Cardiac muscle cell (in vitro differentiated cells and primary cell): ENCODE measurements at places on chromosomes 12 and 14. TPM values are rescaled to one million over a fixed set of nuclear protein-coding genes. Genes with fewer than 3 reads are reported as not detected.

DNA sequence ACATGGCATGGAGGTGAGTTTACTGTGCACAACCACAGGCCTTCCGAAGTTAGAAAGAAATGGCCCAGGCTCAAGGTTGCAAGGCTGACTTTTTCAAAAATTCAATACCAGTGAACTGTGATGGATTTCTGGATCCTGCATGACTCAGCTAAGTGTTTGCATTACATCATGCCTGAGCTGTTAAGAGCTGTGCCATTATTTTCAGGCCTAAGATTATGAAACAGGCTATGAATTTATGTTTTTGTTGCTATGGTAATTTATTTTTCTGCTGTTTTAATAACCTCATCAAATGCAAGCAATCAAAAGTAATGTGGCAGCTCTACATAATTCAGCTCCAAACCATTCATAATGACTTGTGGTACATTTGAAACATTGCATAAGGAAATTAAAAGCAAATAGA, 457.7 kb upstream of the TMEM132C start:
- H3K4me3 ChIP-seq = no peak overlapping the region
- H3K27ac ChIP-seq = no peak overlapping the region
- no peaks in the 10 kb centered on the region for H3K4me1 ChIP-seq
- no peaks in the 10 kb centered on the region for H3K27me3 ChIP-seq
- no peak for DNase-seq

GRCh38 chr12:123070267-123071081, 80.4 kb downstream of the PITPNM2 start:
- peaks cover 47% of the 10 kb centered on the region for H3K4me1 ChIP-seq
- H3K36me3 ChIP-seq = no peaks in the 10 kb centered on the region
- H3K27ac ChIP-seq = peak overlapping the region; percentile 42
- no peak overlapping the region for H3K4me3 ChIP-seq

Gene AP5M1
- total RNA-seq = 18.9 and 35.9 TPM in 2 replicates

DNA sequence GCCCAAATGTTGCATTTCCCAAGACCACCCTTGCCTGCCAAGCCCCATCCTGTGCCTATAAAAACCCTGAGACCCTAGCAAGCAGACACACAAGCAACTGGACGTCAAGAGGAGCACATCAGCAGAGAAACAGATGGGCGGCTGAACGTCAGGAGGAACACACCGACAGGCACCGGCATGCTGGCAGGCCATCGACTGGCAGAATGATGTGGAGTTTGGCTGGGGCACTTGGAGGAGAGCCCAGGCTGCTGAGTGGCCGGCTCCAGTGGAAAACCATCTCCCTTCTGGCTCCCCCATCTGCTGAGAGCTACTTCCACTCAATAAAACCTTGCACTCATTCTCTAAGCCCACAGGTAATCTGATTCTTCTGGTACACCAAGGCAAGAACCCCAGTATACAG, 130.1 kb downstream of the SLC41A2 start:
- H3K27ac ChIP-seq = no peak overlapping the region
- no peaks in the 10 kb centered on the region for H3K4me1 ChIP-seq
- H3K4me3 ChIP-seq = no peak overlapping the region
- no peaks in the 10 kb centered on the region for H3K27me3 ChIP-seq
- H3K36me3 ChIP-seq = no peaks in the 10 kb centered on the region
- no peak for DNase-seq

- no peak overlapping the region for H3K4me3 ChIP-seq
- no peak for DNase-seq
- H3K27me3 ChIP-seq = no peaks in the 10 kb centered on the region
- no peaks in the 10 kb centered on the region for H3K4me1 ChIP-seq
- no peaks in the 10 kb centered on the region for H3K36me3 ChIP-seq
- no peak overlapping the region for H3K27ac ChIP-seq
Measured at GRCh38 chr14:91934554-91935285, 12.8 kb downstream of the FBLN5 start.

DNA sequence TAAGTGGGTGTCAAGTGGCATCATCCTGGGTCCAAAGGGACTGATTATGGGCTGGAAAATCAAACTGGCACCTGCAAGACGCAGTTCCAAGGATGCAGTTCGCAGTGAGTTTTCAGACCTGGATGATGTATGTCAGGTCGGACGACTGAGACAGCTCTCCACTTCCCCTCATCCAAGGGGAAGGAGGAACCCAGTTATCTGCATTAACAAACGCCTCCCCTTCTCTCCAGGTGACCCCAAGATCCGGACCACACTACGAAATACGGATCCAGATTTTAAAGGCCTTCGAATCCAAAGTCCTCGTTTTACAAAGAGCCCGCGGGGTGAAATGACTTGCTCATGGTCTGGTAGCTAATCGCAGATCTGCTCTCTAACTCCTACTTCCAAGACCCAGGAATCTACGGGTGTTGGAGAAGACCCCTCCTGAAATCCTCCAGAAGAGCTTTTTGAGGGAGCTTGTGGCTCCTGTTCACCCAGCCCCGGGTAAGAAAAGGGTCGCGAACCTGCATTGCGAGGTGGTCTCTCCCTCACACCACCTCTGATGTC, 460 bp upstream of the SYNE2 start:
- peak overlapping the region; percentile 46 for H3K27ac ChIP-seq
- peaks cover 16% of the 10 kb centered on the region for H3K4me1 ChIP-seq
- peak overlapping the region; percentile 71 for H3K4me3 ChIP-seq
- peaks cover 9% of the 10 kb centered on the region for H3K27me3 ChIP-seq
- H3K36me3 ChIP-seq = no peaks in the 10 kb centered on the region

DNA sequence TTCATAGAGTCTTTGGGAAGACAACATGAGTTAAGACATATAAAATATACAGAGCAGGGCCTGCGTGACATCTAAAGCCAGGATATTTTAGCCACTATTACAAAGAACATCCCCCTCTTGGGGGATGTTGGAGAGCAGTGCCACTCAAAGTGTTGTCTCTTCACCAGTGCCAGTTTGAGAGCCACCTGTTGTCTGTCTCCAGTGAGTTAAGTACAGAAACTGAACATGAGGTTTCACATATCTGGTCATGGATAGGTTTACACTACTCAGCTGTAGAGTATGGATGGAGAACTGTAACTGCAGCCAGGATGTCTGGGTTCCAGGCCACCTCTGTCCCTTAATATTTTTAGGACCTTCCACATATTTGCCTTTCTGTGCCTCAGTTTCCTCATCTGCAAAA, 39.1 kb downstream of the RNFT2 start:
- no peaks in the 10 kb centered on the region for H3K36me3 ChIP-seq
- no peak overlapping the region for H3K27ac ChIP-seq
- no peaks in the 10 kb centered on the region for H3K4me1 ChIP-seq
- H3K27me3 ChIP-seq = no peaks in the 10 kb centered on the region
- H3K4me3 ChIP-seq = no peak overlapping the region

Gene PPFIA2
- total RNA-seq = 18.7 and 53.5 TPM in 2 replicates

- no peaks in the 10 kb centered on the region for H3K27me3 ChIP-seq
- H3K4me3 ChIP-seq = no peak overlapping the region
- peaks cover 24% of the 10 kb centered on the region for H3K4me1 ChIP-seq
- H3K36me3 ChIP-seq = no peaks in the 10 kb centered on the region
- H3K27ac ChIP-seq = peak overlapping the region; percentile 10
Measured at GRCh38 chr12:67456431-67456901, 187.3 kb downstream of the CAND1 start.

Gene RPAP3
- total RNA-seq = 13.9 and 24.9 TPM in 2 replicates

Gene AICDA
- 1.7 TPM in 1 of 2 replicates, not detected in the other for total RNA-seq

Gene RPL36AL
- 165 and 197 TPM in 2 replicates for total RNA-seq

DNA sequence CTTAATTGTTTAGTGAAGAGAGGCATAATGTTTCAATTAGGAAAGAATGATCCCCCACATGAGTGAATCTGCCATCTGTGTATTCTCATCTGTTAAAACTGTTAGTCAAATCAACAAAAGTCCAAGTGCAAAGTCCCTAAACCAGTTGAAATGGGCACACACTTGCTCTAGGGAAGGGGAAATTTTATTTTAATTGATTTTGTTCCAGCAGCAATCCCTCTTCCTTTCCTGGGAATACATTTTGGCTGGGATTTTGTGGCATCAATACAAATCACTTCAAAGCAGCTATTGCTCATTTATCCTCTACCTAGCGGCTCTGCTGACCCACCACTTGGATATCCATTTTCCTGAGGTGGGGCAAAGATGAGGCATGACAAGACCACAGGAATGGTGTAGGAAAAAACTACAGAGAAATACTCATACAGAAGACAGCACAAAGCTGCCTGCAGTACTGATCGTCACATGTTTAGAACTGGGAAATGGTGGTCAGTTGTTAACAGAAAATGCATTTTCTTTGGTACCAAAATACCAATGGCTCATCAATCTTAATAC, 9.8 kb upstream of the SSTR1 start:
- no peaks in the 10 kb centered on the region for H3K36me3 ChIP-seq
- H3K27ac ChIP-seq = no peak overlapping the region

Gene KRT77
- not detected in 2 replicates for total RNA-seq

DNA sequence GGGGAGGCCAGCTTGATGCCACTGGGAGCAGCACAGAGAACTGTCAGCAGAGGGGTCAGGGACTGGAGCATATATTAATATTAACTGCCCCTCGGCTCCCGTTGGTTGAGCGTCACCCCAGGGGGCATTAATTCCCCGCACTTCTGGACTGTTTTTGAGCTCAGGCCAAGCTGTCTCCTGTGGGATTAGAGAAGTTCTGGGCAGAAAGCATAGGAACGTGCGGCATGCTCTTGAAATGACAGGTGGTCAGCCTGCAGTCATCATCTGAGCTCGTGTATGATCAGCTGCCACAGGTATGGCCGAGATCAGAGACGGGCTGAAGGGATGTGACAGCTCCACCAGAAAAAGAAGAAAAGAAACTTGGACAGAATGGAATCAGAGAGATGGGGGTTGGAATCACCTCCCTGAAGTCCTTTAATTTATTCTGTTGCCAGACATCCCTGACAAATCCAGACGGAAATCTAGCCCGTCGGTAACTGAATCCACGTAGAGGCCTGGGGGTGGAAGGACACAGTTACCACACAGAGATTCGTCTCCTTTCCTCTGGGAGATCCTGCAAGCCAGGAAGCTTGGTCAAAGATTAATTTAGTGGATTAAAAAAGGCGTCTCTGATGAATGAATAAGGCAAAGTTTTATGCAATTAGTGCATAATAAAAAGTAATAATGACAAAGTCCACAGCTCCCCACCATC, 23.6 kb downstream of the NR1H4 start:
- no peaks in the 10 kb centered on the region for H3K27me3 ChIP-seq
- H3K36me3 ChIP-seq = no peaks in the 10 kb centered on the region
- no peak for DNase-seq
- no peak overlapping the region for H3K4me3 ChIP-seq
- no peak overlapping the region for H3K27ac ChIP-seq

DNA sequence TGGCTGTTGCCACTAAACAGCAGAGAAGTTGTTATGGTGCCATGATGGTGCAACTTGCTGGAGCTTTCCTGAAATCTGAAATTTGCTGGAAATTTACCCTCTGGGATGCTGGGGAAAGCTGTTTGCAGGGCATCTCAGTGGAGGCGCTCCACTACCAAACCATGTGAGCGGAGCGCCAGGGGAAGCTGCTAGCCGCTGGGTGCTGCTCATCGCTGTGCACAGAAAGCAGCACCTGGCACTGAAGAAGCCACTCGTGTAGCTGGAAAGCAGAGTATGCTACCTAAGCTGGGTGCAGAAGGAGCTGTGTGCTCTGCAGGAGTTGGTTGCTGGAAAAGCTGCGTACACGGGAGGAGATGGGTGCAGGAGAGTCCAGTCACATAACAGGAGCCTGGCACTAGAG, 53.0 kb downstream of the MSRB3 start:
- DNase-seq = no peak
- no peak overlapping the region for H3K27ac ChIP-seq
- H3K36me3 ChIP-seq = peaks cover 4% of the 10 kb centered on the region
- no peaks in the 10 kb centered on the region for H3K27me3 ChIP-seq
- H3K4me3 ChIP-seq = no peak overlapping the region

Gene LLPH
- 3.4 and 3.9 TPM in 2 replicates for total RNA-seq

DNA sequence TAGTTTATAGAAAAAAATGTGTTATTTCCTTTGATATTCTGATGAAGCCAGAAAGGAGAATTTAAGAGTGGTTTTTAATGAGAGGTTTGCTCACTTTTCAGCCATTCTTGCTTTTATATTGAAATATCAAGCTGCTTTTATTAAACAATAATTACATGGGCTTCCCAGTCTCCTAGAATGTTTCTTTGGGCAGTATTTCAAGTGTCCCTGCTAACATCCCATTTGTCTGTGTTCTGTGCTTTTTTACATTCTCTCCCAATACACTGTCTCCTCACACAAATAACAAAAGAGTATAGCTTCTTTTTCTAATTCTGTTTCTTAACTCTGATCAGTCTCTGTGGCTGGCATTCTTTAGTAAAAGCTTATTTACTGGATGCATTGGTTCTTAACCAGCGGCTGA, 145.4 kb downstream of the TPH2 start:
- no peak for DNase-seq
- no peaks in the 10 kb centered on the region for H3K27me3 ChIP-seq
- H3K27ac ChIP-seq = no peak overlapping the region
- H3K36me3 ChIP-seq = no peaks in the 10 kb centered on the region
- no peaks in the 10 kb centered on the region for H3K4me1 ChIP-seq

DNA sequence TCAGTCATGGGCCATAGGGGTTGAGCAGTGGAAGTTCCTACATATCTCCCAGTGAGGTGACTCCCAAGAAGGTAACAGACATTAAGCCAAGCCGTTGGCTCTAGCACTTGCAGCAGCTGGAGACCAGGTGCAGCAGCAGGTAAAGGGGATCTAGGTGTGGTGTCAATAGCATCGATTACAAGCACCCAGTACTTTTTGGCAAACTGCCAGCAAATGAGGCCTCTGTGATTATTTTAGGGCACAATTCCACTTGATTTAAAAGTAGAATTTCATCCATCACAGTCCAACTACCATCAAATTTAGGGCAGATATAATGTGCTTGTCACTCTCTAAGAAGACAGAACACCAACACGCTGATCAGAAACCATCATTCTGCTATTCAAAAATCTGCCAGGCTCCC, 224.1 kb upstream of the EGLN3 start:
- no peak overlapping the region for H3K27ac ChIP-seq
- H3K4me1 ChIP-seq = peaks cover 1% of the 10 kb centered on the region
- H3K4me3 ChIP-seq = no peak overlapping the region
- no peak for DNase-seq

- peaks cover 8% of the 10 kb centered on the region for H3K27me3 ChIP-seq
- no peaks in the 10 kb centered on the region for H3K36me3 ChIP-seq
- H3K4me3 ChIP-seq = no peak overlapping the region
- no peaks in the 10 kb centered on the region for H3K4me1 ChIP-seq
Measured at GRCh38 chr12:106000382-106001104, 138.2 kb downstream of the NUAK1 start.

DNA sequence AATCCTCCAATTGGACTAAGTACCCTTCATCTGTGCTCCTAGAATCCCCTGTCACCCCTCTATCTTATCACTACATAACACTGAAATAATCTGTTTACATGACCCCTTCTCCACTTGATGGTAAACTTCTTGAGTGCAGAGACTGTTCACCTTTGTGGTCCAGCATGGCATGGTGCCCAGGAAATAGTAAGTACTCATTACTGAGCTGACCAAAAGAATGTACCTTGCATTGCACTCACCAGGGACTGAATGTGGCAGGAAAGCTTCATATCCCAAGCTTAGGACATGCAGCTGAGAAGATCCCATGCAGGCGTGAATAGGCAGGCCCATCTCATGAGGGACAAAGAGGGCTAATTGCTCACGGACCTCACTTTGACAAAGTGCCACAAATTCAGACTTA, 1.4 kb upstream of the GARIN2 start:
- no peaks in the 10 kb centered on the region for H3K27me3 ChIP-seq
- H3K4me3 ChIP-seq = no peak overlapping the region

Gene DEGS2
- 0.49 and 2.7 TPM in 2 replicates for total RNA-seq
